ENCODE measurements at places on chromosomes 2 and 18.

DNA sequence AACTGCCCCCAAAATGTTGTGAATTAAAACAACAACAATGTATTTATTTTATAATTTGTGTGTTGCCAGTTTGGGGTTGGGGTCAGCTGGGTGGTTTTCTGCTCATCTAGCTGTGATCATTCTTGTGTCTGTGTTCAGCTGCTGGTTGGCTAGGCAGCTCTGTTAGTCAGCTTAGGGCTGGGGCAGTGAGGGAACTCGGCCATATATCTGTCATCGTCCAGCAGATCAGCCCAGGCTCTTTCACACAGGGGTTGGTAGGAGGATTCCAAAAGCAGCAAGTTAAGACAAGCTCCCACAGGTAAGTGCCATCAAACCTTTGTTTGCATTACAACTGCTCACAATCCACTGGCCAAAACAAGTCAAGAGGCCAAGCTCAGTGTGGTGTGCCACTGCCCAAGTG lies 121.5 kb downstream of the LPIN1 start:
- no peak for DNase-seq

DNA sequence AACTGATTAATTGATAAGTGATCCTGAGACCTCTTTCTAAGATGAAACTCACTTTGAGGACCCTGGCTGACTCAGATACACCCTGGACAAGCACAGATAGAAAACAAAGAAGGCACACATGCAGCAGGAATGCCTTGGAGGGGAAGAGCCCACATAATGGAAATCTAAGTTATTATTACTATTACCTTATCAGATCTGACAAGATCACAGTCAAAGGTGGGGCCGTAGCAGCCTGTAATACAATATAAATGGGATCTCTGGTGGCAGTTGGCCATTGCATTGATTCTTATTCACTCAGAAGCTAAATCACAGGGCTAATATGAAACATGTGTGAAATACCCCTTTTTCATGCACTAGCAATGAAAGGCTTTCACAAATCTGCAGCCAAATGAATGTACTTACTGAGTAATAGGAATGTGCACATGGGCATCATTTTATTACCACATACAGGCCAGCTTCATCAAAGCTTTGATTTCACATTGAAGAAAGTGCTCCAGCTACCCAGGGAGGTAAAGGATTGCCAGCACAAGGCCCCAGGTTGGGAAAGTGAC lies 84.0 kb downstream of the ZBTB7C start:
- DNase-seq, result no peak

DNA sequence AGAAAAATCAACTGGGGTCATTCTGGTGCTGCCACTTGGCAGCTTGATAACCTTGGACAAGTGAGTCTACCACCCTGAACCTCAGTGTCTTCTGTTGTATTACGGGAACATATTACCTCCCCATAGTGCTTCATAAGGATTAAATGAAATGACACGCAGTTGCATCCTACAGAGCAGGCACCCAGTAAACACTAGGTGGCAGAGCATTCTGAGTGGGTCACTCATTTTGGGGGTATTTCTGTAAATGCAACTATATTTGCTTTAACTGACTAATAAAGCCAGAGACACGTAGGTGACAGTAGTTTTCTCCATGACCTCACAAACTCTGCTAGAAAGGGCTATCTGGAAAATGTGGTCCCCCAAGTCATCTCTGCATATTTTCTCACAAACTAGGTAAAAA lies 4.7 kb downstream of the CD226 start:
- no peak for DNase-seq

- peak; percentile 4 for DNase-seq
These were observed 488 bp upstream of the RHOB start for GRCh38 chr2:20446255-20446916.

DNA sequence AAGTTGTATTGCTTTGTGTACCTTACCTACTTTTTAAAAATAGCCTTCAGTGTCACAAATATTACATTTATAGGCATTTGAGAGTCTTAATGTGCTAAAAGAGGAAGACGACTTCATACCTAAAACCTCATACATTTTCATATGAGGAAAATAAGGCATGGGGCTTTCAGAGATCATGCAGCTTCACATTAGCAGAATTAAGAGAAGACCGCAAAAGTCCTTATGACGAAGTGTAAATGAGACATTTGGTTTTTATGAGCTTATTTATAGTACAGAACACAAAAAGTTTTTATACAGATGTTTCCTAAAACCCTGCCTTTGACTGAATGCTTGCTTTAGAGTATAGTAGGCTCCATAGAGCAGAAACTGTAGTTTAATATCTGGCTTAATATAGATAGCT lies 10.1 kb upstream of the CCDC138 start:
- DNase-seq, result no peak

- DNase-seq, result peak; percentile 65
These were observed 209.5 kb downstream of the DYM start for GRCh38 chr18:49250816-49251388.

GRCh38 chr2:111675419-111676194 lies 208.4 kb downstream of the ANAPC1 start:
- peak; percentile 38 for DNase-seq

DNA sequence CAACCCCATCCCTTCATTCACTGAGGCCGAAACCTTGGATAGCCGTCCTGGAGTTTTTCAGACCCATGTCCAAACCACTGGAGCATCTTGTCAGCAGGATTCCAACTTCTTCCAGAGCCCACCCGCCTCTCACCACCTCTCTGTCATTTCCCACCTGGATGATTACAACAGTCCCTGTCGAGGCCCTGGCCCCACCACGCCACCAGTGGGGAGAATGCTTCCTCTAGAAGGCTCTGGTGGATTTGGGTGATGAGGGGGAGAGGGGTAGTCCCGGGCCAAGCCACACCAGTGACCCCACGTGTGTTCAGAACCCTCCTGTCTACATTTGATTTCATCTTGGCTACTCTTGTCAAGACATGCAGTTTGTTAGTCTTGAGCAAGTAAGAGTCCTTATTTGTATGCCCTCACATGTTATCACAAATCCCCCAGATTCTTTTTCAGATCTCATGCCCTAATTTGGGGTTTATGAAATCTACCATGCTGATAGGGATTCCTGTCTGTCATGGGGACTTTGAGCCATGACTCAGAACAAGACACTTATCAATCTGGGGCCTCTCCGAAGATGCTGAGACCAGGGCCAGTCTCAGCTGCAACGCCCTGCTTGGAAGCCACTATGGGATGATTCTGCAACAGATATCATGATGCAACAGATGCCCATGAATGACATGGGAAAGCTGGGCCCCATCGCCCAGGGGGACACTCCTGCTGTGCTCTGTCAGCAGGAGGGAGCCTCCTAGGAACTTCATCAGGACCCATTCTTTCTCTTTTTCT lies 186.1 kb downstream of the ZFP36L2 start:
- no peak for DNase-seq

GRCh38 chr2:135997380-135997779 lies 12.0 kb upstream of the DARS1 start:
- no peak for DNase-seq

DNA sequence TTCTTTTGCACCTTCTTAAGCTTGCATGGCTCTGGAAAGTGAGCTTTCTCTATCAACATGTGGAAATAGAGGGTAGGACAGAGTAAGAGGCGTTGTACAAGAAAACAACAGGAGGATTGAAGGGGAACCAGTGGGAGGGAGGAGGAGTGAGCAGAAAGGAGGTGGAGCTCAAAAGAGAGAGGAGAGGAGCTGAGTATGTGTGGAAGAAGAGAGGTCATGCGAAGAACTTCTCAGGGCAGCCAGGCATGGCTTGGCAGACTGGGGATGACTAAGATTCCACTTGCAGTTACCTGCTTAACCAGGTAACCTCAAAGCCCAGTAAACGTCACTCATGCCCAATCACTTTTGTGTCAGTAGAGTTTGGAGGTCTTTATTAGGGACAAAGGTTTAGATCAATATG lies 105.1 kb downstream of the BCL2L11 start:
- no peak for DNase-seq

DNA sequence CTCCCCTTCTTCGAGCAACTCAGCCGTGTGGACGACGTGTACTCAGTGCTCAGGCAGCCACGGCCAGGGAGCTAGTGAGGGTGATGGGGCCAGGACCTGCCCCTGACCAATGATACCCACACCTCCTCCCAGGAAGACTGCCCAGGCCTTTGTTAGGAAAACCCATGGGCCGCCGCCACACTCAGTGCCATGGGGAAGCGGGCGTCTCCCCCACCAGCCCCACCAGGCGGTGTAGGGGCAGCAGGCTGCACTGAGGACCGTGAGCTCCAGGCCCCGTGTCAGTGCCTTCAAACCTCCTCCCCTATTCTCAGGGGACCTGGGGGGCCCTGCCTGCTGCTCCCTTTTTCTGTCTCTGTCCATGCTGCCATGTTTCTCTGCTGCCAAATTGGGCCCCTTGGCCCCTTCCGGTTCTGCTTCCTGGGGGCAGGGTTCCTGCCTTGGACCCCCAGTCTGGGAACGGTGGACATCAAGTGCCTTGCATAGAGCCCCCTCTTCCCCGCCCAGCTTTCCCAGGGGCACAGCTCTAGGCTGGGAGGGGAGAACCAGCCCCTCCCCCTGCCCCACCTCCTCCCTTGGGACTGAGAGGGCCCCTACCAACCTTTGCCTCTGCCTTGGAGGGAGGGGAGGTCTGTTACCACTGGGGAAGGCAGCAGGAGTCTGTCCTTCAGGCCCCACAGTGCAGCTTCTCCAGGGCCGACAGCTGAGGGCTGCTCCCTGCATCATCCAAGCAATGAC lies 4.8 kb downstream of the CTDSP1 start:
- no peak for DNase-seq

DNA sequence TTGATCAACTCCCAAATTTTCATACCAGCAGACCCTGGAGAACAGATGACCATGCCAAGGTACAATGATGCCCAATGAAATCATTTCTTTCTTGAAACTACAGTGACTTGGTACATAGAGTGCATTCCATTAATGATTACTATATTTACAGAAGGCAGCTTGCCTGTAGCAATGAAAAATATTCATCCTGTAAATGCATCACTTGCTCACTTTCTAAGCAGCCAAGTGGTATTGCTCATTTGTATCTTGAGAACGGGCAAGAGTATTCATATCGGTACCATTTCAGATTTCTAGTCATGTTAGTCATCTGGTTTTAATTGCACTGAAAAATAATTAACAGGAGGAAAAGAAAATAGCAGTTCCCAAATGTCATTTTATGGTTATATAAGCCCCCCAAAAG lies 59.6 kb downstream of the VIL1 start:
- DNase-seq, result no peak

DNA sequence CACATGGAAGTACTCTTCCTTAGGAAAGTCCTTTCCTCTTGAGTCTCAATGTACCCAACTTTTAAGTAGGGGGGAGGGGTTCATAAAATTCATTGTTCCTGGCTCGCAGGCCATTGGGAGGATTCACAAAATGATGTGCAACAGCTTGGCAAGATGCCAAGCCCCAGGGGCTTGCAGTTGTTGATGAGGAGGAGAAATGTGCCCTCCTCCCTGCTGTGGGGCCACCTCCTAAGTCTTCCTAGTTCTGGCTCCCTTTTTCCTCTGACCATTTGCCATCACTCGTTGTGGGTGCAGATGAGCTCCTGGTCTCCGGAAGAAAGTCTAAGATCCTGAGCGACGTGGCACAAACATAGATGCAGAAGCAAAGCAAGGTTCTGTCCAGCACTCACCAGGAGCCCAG lies 435.4 kb downstream of the EIPR1 start:
- DNase-seq, result no peak

- DNase-seq, result peak; percentile 24
These were observed 384.3 kb upstream of the SYT4 start for GRCh38 chr18:43661570-43661969.

- no peak for DNase-seq
These were observed 2.8 kb upstream of the RAX start for GRCh38 chr18:59276047-59276446.

DNA sequence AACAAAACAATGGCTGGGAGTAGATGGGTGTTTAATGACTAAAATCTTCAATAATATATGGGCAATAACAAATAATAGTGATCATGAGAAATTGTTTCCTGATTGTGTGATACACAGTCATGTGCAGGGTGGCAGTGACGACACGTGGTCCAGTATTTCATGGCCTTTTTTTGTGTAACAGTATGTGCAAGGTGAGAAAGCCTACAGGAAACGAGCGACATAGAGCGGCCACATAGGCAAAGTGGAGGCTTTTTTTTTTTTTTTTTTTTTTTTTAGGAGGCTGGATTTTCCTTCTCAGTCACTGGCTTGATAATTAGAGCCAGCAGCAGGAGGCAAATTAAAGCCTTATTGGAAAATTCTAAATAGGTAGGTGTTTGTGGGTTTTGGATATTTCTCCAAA lies 123.7 kb downstream of the MYO3B start:
- DNase-seq, result no peak

GRCh38 chr2:179302764-179303571 lies 38.3 kb upstream of the SESTD1 start:
- no peak for DNase-seq

GRCh38 chr18:75120521-75120920 lies 88.4 kb downstream of the PTGR3 start:
- DNase-seq, result no peak

GRCh38 chr2:20755132-20755800 lies 67.6 kb downstream of the LDAH start:
- no peak for DNase-seq

GRCh38 chr2:152648336-152648735 lies 68.9 kb downstream of the PRPF40A start:
- DNase-seq, result peak; percentile 68

DNA sequence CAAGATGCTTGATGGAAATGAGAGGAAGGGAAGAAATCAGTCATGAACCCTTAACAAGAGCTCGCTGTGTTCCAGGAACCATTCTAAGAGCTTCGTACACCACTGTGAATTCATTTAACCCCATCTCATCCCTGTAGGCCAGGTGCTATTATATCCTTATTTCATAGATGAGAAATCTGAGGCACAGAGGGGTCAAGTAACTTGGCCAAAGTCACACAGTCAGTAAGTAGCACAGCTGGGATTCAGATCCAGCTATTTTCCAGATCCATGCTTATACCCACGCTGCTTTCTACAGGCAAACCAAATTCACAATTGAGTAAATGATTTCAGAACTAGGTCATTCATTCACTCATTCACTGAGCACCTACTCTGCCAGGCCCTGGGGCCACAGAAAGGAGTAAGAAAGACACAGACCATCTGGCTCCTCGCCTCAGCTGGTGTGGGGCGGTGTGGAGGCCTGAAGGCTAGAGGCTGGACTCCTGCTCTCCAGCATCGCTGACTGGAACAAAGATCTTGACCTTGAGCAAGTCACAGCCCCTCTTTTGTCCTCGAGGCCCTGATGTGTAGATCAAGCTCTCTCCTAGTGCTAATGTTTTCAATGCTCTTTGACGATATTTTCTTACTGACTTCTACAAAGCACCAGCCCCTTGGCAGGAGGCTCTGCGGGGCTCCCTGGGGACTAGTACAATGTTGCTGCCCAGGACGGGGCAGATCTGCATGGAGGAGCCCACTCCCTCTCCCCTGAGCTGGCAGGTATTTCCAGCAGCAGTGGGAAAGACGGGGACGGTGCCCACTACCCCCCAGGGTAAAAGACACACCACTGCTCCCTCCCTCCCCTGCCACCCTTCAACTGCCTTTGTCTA lies 26.5 kb downstream of the STEAP3 start:
- no peak for DNase-seq

GRCh38 chr2:16155766-16156165 lies 215.4 kb downstream of the MYCN start:
- no peak for DNase-seq

DNA sequence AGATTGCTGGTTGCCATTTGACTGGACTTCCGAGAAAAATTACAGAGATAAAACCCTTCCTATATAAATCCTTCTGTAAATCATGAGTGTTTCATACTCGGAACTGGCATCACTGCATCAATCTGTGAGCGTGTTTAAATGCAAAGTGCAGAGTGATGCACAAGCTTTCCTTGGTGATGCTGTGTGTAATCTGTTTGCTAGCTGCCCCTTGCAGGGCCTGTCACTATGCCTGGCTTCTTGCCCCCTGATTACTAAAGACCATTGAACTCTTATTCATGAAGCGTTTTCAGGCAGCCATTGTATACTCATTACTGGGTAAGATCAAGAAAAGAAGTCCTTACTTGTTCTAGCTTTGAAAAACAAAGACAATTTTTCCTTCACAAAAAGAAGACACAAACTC lies 266.9 kb upstream of the FANCL start:
- DNase-seq, result no peak
